ENCODE measurements at places on chromosomes 3 and 15. TPM values are rescaled to one million over a fixed set of nuclear protein-coding genes. Genes with fewer than 3 reads are reported as not detected.

GPR171 gene
- total RNA-seq, result not detected

CELSR3 gene
- total RNA-seq, result 0.22 TPM

APOD gene
- 13.5 TPM for total RNA-seq

TIGIT gene
- total RNA-seq, result not detected

IFT122 gene
- 26.0 TPM for total RNA-seq

MYL3 gene
- total RNA-seq, result 0.09 TPM

BCHE gene
- 36.1 TPM for total RNA-seq

SQOR gene
- 133 TPM for total RNA-seq

SLC12A1 gene
- total RNA-seq, result not detected

DMXL2 gene
- 12.6 TPM for total RNA-seq

TMEM40 gene
- not detected for total RNA-seq

SCAANT1 gene
- not detected for total RNA-seq

LMCD1 gene
- 38.9 TPM for total RNA-seq

ARNT2 gene
- total RNA-seq, result under 0.01 TPM
